HTR-8/SVneo (cell line): ENCODE measurements at places on chromosomes 7 and 10.
A peak's percentile ranks its signal among the peaks of the same experiment; 100 is the strongest.

DNA sequence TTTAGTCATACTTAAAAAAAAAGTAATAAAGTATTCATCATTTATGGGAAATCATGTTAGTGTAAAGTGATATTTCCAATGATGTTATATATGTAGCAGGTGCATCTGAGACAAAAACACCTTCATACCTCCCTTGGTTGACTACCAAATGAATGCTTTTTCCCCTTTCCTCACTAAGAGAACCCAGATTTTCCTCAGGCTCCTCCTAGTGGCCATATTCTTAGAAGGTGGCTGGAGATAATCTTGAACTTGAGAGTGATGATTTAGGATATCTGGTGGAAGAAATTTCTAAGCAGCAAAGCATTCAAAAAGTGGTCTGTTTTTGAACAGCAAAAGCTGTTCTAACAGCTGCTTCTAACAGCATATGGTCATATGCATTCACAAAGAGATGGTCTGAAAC is 16.8 kb upstream of the DNAH11 start:
- no peak for DNase-seq

GRCh38 chr7:32616625-32617024 is 121.3 kb downstream of the AVL9 start:
- DNase-seq = no peak

DNA sequence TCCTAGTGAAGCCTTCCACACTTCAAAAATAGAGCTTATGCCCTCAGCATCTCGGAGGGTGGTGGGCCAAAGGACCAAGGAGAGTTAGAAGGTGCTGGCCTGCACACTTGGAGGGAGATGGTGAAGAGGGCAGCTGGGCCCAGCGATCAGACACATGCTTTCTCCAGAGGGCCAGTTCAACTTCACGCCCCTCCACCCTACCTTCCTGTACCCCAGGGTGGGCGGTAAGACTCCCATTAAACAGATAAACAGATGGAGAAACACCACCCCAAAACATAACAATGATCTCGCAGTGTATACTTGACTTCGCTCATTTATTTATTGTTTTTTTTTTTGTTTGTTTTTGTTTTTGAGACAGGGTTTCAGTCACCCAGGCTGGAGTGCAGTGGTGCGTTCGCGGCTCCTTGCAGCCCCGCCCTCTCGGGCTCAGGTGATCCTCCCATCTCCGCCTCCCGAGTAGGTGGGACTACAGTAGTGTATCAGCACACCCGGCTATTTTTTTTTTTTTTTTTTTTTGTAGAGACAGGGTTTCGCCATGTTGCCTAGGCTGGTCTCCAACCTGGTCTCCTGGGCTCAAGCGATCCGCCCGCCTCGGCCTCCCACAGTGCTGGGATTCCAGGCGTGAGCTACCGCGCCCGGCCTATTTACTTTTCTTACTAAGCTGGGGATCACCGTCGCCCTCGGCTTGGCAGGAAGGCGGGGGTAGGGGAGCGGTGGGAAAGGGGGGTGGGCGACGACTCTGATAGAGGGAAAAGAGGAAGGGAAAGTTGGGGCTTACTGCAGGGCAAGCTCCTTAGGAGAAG is 1.8 kb downstream of the C10orf95 start:
- peak; percentile 59 for DNase-seq

GRCh38 chr7:33423646-33424020 is 294.3 kb downstream of the BBS9 start:
- DNase-seq = no peak

- DNase-seq = no peak
Observed at GRCh38 chr10:103072276-103072675, 120.8 kb downstream of the NT5C2 start.

- DNase-seq = peak; percentile 82
Observed at GRCh38 chr7:129831424-129832058, 121.2 kb downstream of the UBE2H start.
